ENCODE measurements at places on chromosomes 6 and 20.

DNA sequence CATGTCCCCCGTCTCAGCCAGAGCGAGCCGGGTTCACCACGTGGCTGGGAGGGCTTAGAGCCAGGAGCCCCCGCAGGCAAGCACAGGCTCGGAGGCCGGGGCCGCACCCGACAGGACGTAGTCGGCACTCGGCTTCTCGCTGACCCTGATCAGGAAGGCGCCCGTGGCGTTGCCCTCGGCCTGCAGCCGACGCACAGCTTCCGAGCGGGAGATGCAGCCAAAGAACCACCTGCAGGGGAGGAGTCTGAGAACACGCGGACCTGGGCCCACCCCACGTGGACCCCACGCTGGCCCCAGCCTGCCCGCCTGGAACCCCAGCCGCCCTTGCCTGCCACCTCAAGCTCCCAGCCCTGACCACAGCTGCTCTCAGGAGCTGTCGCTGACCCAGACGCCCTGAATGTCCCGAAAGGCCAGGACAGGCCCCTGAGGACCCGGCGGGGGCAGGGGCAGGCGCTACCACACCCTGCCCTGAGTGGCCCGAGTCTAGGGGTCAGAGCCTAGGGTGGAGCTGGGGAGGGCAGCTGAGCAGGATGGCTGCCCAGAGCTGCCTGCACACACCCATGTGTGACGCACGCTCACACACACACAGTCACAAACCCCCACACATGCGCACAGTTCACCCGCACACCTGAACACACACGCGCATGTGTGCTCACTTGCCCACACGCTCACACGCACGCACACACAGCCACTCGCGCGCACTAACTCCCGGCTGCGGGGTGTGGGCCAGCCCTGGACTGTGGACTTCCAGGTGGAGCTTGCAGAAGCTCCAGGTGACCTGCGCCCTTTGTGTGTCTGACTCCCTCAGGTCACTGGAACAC is 2.1 kb downstream of the PTK6 start:
- DNase-seq: peak; percentile 42
- no peak overlapping the region for H3K27ac ChIP-seq
- no peaks in the 10 kb centered on the region for H3K4me1 ChIP-seq
- H3K27me3 ChIP-seq: no peaks in the 10 kb centered on the region
- H3K4me3 ChIP-seq: no peak overlapping the region

- no peak for DNase-seq
- H3K4me3 ChIP-seq: peak overlapping the region; percentile 82
- H3K27me3 ChIP-seq: no peaks in the 10 kb centered on the region
Measured at GRCh38 chr20:47508278-47508677, 6.6 kb downstream of the NCOA3 start.

DNA sequence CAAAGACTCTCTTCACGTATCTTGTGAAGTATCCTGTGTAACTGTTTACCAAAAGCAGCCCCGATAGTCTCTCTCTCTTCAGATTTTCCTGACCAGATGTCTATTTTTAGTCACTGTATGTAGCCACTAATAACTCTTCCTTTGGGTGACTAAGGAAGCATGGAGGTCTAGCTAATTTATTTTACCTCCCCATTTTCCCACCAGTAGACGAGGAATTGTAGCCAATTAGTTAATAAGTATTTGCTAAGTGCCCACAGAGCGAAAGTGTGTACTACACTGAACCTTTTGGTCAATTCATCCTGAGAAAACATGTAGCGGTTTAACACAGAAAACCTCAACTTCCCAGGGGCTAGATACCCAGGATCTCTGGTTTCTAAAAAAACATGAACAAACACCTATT is 180.6 kb downstream of the TBX18 start:
- no peak overlapping the region for H3K27ac ChIP-seq
- H3K4me3 ChIP-seq: no peak overlapping the region
- DNase-seq: no peak
- H3K27me3 ChIP-seq: peaks cover 3% of the 10 kb centered on the region
- peaks cover 20% of the 10 kb centered on the region for H3K4me1 ChIP-seq

- H3K27ac ChIP-seq: no peak overlapping the region
- peaks cover 8% of the 10 kb centered on the region for H3K4me1 ChIP-seq
- DNase-seq: no peak
- H3K27me3 ChIP-seq: no peaks in the 10 kb centered on the region
- H3K36me3 ChIP-seq: peaks cover 23% of the 10 kb centered on the region
Measured at GRCh38 chr6:143125864-143126573, 65.3 kb downstream of the AIG1 start.

GRCh38 chr6:95248499-95248898 is 328.8 kb upstream of the MANEA start:
- no peak overlapping the region for H3K27ac ChIP-seq
- no peak overlapping the region for H3K4me3 ChIP-seq
- no peak for DNase-seq
- H3K27me3 ChIP-seq: no peaks in the 10 kb centered on the region
- no peaks in the 10 kb centered on the region for H3K4me1 ChIP-seq

DNA sequence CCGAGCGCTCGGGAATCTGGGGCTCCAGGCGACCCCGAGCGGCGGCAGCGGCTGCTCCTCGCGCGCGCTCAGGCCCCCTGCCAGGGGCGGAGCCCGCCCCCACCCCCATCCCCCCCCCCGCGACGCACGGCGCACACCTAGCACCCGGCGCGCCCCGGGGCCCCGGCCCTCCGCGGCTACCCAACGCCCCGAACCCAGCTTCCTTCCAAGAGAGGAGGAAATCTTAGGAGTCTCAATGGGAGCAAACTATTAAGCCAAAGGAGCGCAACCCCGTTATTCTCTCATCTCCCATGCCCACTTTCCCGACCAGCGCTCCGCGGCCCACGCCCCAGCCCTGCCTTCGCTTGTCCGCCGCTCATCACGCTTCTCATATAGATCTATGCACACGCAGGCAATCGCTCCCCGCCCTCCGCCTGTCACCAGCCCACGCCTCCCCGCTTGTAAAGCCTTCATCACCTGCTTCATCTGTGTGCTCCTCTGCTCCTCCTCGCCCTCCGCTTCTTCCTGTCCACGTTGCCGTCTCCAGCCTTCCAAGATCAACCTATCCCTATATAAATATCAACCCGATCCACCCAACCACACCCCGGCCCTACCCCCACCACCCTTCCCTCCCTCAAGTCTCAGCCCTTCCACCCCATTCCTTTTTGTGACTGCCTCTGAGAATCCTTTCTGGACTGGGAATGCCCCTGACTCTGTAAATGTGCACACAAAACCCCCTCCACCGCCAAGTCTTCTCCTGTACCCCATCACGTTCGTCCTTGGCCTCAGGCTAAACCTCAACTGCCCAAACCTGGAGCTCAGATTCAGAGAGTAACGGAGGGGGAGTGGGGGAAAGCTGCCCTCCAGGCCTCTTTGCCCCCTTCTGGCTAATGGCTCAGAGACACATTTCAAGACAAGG is at the start of gene DLK2:
Gene DLK2, minus strand, starts transcription at position 18 of the 898 bp plus-strand sequence. CDS start 723 bp downstream, outside the sequence.
- H3K4me1 ChIP-seq: peaks cover 12% of the 10 kb centered on the region
- H3K36me3 ChIP-seq: peaks cover 6% of the 10 kb centered on the region
- peak within 1 kb of the TSS; percentile 87 for H3K4me3 ChIP-seq
- H3K27me3 ChIP-seq: peaks cover 33% of the 10 kb centered on the region
- peak; percentile 51 for DNase-seq

- no peak overlapping the region for H3K4me3 ChIP-seq
- peaks cover 18% of the 10 kb centered on the region for H3K36me3 ChIP-seq
- peaks cover 6% of the 10 kb centered on the region for H3K4me1 ChIP-seq
- H3K27ac ChIP-seq: no peak overlapping the region
- H3K27me3 ChIP-seq: no peaks in the 10 kb centered on the region
Measured at GRCh38 chr6:36154286-36154685, 24.0 kb downstream of the MAPK13 start.

- no peaks in the 10 kb centered on the region for H3K27me3 ChIP-seq
- no peak overlapping the region for H3K4me3 ChIP-seq
- no peak overlapping the region for H3K27ac ChIP-seq
- DNase-seq: no peak
Measured at GRCh38 chr6:3444276-3445088, 12.4 kb downstream of the SLC22A23 start.

DNA sequence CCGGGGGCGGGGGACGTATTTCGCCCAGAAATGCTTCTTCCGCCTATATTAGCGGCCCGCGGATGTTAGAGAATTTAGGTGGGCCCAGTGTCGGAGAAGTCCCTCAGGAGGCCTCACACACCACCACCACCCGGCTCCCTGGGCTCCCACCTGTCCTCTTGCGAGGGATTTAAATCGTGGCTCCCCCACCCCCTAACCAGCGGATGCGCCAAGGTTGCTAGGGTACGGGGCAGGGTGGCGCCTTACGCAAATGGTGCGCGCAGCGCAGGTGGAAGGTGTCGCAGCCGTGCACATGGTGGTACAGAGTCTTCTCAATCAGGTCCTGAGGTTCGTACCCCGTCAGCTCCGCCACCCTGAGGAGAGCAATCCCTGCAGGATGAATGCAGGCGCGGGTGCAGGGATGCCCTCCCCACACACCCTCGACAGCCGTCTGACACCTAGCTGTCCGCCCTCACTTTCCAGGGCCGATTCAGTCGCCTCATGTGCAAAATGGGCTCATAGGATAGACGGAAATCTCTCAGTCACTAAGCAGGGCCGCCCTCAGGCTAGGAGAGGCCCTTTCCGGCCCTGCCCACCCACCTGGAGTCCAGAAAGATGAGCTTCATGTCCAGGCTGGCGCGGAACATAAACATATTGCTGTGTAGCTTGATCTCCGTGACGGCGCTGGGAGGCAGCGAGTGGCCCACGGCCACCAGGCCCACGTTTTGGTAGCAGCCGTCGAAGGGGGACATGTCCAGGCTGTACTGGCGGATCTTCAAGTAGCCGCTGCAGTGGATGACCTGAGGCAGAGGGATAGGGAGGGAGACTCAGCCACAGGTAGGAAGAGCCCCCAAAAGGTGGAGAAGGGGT is 16.6 kb downstream of the SIM1 start:
- H3K27ac ChIP-seq: peak overlapping the region; percentile 9
- DNase-seq: no peak
- no peak overlapping the region for H3K4me3 ChIP-seq
- peaks cover 57% of the 10 kb centered on the region for H3K27me3 ChIP-seq

- peak overlapping the region; percentile 97 for H3K27ac ChIP-seq
- peak overlapping the region; percentile 97 for H3K4me3 ChIP-seq
- peak; percentile 57 for DNase-seq
Measured at GRCh38 chr6:35919827-35920751, 809 bp downstream of the SRPK1 start.

DNA sequence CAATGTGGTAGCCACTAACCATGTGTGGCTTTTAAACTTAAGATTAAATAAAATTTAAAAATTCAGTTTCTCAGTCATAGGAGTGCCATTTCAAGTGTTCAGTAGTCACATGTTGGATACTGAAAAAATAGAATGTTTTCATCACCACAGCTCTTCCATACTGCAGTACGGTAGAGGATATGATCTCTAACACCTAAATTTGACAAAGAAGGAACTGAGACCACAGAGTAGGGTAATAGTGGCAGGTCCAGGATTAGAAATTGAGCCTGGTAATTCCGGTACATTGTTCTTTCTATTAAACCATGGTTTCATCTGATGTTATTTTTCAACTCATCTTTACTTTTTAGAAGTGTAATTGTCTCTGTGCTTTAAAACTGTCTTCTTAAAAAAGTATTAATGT is 104.0 kb downstream of the CD2AP start:
- no peak overlapping the region for H3K27ac ChIP-seq
- no peaks in the 10 kb centered on the region for H3K27me3 ChIP-seq

- no peak overlapping the region for H3K27ac ChIP-seq
- no peaks in the 10 kb centered on the region for H3K36me3 ChIP-seq
- no peaks in the 10 kb centered on the region for H3K4me1 ChIP-seq
Measured at GRCh38 chr6:161984713-161985112, 710.9 kb upstream of the AGPAT4 start.

GRCh38 chr20:44598423-44599305 is 16.3 kb downstream of the PKIG start:
- H3K36me3 ChIP-seq: peaks cover 2% of the 10 kb centered on the region
- H3K27ac ChIP-seq: peak overlapping the region; percentile 85
- no peaks in the 10 kb centered on the region for H3K27me3 ChIP-seq
- H3K4me1 ChIP-seq: peaks cover 33% of the 10 kb centered on the region
- peak overlapping the region; percentile 84 for H3K4me3 ChIP-seq
- no peak for DNase-seq

GRCh38 chr6:16498237-16498636 is 259.9 kb downstream of the GMPR start:
- H3K4me3 ChIP-seq: no peak overlapping the region
- peaks cover 23% of the 10 kb centered on the region for H3K4me1 ChIP-seq
- H3K27me3 ChIP-seq: no peaks in the 10 kb centered on the region
- DNase-seq: no peak
- no peak overlapping the region for H3K27ac ChIP-seq
- peaks cover 22% of the 10 kb centered on the region for H3K36me3 ChIP-seq

DNA sequence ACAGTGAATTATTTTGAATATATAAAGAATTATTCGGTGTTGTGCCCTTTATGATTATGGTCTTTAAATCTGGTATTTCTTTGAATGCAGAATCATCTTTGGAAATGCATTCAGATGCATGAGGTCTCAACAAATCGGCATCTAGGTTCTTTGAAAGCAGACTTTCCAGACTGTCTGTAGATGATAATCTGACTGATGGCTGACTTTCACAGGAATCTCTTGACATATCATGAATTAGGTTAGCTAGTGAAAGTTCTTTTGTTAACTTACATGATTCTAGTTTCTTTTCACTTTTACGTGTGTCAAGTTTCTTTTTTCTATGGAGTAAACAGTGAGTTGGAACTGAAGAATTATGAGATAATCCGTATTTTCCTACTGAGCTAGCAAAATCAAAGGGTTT is 17.1 kb downstream of the HBS1L start:
- H3K4me1 ChIP-seq: peaks cover 3% of the 10 kb centered on the region
- no peak overlapping the region for H3K27ac ChIP-seq
- peaks cover 52% of the 10 kb centered on the region for H3K36me3 ChIP-seq
- H3K27me3 ChIP-seq: no peaks in the 10 kb centered on the region
- DNase-seq: no peak
- H3K4me3 ChIP-seq: no peak overlapping the region

GRCh38 chr6:129297592-129297991 is 412.4 kb downstream of the ARHGAP18 start:
- no peak overlapping the region for H3K4me3 ChIP-seq
- H3K4me1 ChIP-seq: no peaks in the 10 kb centered on the region
- H3K27ac ChIP-seq: no peak overlapping the region

DNA sequence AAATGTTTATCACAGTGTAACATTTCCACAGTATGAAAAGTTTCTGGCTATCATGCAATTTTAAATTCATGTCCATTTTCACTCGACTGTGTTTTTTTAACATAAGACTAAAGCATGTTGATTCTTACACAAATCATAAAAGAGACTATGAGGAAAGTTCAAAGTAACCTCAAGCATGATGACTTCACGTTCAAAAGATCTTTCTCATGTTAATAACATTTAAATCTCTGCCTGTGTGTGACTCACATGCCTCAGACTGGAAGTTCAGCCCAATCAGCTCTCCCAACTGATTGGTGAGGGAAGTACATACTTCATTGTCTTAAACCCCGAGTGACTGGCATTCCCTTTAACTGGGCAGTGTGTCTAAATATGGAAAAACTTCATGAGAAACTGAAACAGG is 37.4 kb downstream of the ATXN1 start:
- no peak for DNase-seq
- H3K27me3 ChIP-seq: no peaks in the 10 kb centered on the region
- H3K4me1 ChIP-seq: peaks cover 23% of the 10 kb centered on the region

- no peaks in the 10 kb centered on the region for H3K27me3 ChIP-seq
- H3K36me3 ChIP-seq: no peaks in the 10 kb centered on the region
- H3K4me3 ChIP-seq: no peak overlapping the region
- DNase-seq: no peak
Measured at GRCh38 chr20:24916412-24916811, 32.7 kb upstream of the CST7 start.

All from activated naive CD8-positive, alpha-beta T cell treated with anti-CD3 and anti-CD28 coated beads, Interleukin-2, amount 10 ng/mL, durations not matched to agents 7 days and 5 days (primary cell).